Hypothalamus (tissue), 51 donors: ENCODE measurements at places on chromosomes 5 and 9.

DNA sequence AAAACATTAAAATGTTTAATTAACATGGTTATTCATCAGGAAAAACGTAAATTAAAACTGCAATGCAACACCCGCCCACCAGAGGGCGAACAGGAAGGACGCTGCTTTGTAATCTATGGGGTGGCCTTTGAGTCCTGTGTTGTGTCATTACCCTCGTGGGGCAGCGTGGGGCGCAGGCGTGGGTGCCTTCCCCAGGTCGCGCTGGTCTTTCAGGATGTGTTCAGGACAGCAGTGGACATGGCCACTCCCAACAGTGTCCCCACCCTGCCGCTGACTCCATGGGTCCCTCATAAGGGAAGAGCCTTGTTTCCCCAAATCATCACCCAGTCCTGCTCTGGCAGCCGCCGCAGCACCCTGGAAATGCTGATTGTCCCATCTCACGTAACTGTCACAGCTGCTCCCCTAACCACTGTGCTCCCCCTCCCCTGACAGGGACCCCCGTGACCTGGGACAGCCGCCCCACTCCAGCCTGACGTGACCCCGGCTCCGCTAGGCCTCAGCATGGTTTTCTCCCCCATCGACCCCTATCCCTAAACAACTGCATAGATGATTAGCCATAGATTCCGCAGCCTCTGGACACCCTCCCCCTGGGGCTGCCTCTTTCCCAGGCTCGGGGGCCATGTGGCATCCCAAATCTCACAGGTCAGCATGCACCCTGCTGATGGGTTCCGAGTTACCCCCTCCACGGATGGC lies 36.4 kb downstream of the GLT6D1 start:
- DNase-seq: no peak

GRCh38 chr5:147621016-147621415 lies 111.1 kb upstream of the DPYSL3 start:
- DNase-seq: no peak

- DNase-seq: no peak
These were observed 379.7 kb downstream of the PSAT1 start for GRCh38 chr9:78676623-78677022.

GRCh38 chr9:119221276-119221675 lies 148.0 kb downstream of the BRINP1 start:
- no peak for DNase-seq

GRCh38 chr5:94017579-94017978 lies 276.2 kb upstream of the POU5F2 start:
- no peak for DNase-seq

- no peak for DNase-seq
These were observed 139.8 kb downstream of the ELAVL2 start for GRCh38 chr9:23686257-23686656.

- no peak for DNase-seq
These were observed 8.3 kb downstream of the GLE1 start for GRCh38 chr9:128512820-128513219.

- DNase-seq: no peak
These were observed 5.8 kb upstream of the ZNF367 start for GRCh38 chr9:96423985-96424336.

- DNase-seq: no peak
These were observed 1.9 kb upstream of the GPBP1 start for GRCh38 chr5:57171816-57172465.

DNA sequence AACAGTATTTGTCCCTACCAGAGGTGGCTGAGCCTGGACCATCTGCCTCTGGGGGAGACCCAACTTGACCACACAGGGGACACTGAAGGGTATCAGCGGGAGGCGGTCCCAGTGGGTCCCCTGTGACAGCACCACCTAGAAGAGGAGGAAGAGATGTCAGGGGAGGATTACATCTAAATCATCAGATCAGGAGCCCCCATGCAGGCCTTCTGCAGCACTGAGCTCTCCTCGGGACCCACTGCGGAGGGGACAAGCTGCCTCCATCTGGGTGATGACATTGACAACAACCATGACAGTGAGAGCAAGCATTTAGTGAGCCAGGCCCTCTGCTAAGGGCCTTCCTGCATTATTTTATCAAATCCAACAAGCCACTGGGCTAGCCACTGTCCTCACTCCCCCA lies 12.3 kb downstream of the ORM2 start:
- no peak for DNase-seq

GRCh38 chr9:111231801-111232580 lies 98.0 kb downstream of the OR2K2 start:
- no peak for DNase-seq

- DNase-seq: no peak
These were observed 215.6 kb upstream of the ADAMTS16 start for GRCh38 chr5:4924577-4924976.

- no peak for DNase-seq
These were observed 46.4 kb upstream of the SLC44A1 start for GRCh38 chr9:105198023-105198422.

DNA sequence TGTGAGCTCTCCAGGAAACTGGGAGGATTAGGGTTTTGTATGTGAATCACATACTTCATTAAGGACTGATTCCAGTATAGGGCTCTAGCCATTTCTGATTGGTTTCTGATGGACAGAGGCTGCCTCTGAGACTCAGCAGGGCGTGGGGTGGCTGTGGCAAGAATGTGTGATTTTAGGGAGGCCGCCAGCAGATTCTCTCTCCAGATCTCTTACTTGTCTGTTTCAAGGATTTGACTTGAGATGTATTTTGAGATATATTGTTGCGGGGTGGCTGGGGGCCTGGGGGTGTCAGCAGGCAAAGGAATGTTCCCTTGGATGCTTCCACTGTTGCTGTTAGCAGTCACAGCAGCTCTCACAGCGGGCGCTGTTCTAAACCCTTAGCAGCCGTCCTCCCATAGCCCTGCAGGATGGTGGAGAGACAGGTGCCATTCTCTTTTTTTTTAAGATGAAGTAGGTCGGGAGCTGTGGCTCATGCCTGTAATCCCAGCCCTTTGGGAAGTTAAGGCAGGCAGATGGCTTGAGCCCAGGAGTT lies 8.0 kb upstream of the HNRNPAB start:
- no peak for DNase-seq

- no peak for DNase-seq
These were observed 193.3 kb downstream of the NTRK2 start for GRCh38 chr9:84862810-84863287.

GRCh38 chr5:135313405-135313804 lies 85.6 kb downstream of the MACROH2A1 start:
- no peak for DNase-seq

DNA sequence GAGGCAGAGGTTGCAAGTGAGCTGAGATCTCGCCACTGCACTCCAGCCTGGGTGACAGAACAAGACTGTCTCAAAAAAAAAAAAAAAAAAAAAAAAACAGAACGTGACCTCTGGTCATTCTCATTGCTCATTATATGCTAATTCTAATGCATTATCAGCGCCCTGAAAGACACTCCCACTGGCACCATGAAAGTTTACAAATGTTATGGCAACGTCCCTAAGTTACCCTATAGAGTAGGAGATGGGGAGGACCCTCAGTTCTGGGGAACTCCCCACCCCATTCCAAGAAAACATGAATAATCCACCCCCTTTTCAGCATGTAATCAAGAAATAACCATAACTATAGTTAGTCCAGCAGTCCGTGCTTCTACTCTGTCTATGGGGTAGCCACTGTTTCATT lies 48.9 kb upstream of the DENND4C start:
- no peak for DNase-seq

DNA sequence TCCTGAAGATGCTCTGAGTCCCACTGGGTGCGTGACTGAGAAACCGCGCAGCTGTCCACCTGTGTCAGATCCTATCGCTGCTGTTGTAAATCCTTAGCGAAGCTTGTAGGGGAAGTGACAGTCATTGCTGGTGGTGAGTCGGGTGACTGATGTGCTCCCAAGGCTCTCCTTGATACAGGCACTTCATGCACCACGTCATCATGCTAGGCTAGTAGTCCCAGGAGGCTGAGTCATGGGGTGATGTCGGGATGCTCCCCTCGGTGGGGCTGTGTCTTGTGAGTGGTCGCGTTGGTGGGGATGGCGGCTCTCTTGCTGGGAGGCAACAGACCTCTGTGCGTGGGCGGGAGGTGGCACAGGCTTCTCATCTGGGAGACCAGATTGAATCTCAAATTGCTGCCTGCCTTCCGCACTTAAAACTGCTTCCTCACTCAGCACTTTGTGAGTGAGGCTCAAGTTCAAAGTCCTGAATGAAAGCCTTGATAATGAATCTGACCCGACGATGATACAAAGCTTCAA lies 84.7 kb downstream of the CSNK1A1 start:
- DNase-seq: no peak

- DNase-seq: no peak
These were observed 17.2 kb downstream of the PITX1 start for GRCh38 chr5:135016861-135017290.

DNA sequence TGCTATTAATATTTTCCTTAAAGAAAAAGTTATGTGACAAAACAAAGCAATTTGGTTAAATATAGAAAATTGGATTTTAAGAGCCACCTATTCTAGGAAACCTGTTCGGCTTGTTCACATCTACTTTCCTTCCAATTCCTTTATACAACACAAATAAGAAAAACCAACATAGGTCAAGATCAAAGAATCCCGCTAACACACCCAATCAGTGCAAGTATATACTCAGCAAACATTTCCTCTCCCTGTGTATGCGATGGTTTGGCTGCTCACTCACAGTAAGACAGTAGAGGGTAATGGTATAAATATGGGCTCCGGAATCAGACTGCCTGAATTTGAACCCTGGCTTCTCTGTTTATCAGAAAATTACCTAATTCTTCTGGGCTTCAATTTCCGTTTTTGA lies 757.5 kb upstream of the ZNF608 start:
- DNase-seq: no peak

- no peak for DNase-seq
These were observed 3.0 kb downstream of the DENND1A start for GRCh38 chr9:123926941-123927340.

- DNase-seq: no peak
These were observed 412.1 kb upstream of the CDH10 start for GRCh38 chr5:25056836-25057235.

DNA sequence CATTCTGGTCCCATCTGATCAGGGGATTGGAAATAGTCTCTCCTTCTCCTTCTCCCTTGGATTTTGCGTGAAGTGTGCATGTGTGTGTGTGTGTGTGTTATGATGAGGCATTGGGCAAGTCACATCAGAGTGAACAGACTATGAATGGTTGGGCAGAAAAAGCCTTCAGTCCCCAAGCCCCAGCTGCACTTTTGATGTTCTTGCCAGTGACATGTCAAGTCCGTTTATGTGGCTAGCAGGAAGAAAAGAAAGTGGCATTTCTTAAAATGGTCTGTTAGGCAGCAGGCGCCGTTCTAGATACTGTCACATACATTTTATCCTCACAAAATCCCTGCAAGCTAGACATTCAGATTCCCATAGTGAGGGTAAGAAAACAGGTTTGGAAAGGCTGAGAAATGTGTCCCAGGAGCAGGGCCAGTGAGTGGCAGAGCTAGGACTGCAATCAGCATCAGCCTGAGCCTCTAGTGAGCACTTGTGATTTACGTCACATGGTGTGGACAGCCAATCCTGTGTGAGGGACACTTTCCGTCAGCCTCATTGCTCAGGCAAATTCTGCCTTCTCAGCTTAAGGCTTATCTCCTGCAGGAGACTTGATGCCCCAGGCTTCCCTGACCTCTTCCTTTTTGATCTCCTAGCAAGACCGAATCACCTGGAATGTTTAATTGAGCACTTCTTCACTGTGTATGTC lies 60.4 kb downstream of the GLRA1 start:
- DNase-seq: no peak

GRCh38 chr5:178464431-178465048 lies 125.7 kb downstream of the COL23A1 start:
- no peak for DNase-seq

DNA sequence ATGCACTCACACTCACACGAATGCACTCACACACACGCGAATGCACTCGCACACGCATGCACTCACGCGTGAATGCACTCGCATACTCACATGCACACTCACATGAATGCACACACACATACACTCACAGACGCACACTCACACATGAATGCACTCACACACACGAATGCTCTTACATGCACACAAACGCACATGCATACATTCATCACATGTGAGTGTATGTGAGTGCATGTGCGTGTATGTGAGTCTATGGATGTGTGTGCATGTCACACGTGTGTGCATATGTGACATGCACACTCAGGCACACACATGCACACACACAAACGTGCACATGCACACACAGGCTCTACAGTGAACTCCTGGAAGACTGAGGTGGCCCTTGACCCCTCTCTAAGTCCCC lies 121.7 kb downstream of the ADAMTS2 start:
- no peak for DNase-seq
